Ascending aorta (tissue), 2 donors: ENCODE measurements at places on chromosomes 16 and 17.

DNA sequence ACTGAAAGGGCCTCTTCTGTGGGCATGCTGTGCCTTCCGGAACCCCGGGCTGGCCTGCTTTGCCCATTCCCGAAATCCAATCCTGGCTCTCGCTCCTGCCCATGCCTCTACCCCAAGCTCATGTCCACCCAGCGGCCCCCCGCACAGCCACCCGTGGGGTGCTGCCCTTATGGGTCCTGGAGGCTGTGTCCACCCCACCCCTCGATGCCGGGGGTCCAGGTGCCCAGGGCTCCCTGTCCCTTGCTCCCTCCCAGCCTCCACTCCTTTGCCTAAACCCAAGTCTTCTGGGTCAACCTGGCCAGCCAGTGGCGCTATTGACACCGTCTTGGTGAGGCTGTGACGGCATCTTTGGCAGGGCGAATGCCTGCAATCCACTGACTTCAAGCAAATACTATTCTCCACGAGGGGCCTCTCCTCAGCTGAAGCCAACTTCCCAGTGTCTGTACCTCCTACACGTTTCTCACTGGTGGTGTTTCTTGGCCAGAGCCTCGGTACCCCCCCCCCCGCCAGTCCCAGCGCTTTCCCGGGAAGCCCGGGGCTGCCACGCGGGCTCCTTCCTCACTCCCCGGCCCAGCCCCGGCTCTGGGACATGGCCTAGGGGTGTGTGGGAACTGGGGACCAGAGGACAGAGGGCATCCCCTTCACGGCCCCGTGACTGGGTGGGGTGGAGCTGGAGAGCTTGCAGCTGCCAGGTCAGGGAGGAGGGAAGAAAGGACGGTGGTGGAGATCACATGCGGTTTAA lies 12.2 kb upstream of the DUS1L start:
- no peak for DNase-seq

DNA sequence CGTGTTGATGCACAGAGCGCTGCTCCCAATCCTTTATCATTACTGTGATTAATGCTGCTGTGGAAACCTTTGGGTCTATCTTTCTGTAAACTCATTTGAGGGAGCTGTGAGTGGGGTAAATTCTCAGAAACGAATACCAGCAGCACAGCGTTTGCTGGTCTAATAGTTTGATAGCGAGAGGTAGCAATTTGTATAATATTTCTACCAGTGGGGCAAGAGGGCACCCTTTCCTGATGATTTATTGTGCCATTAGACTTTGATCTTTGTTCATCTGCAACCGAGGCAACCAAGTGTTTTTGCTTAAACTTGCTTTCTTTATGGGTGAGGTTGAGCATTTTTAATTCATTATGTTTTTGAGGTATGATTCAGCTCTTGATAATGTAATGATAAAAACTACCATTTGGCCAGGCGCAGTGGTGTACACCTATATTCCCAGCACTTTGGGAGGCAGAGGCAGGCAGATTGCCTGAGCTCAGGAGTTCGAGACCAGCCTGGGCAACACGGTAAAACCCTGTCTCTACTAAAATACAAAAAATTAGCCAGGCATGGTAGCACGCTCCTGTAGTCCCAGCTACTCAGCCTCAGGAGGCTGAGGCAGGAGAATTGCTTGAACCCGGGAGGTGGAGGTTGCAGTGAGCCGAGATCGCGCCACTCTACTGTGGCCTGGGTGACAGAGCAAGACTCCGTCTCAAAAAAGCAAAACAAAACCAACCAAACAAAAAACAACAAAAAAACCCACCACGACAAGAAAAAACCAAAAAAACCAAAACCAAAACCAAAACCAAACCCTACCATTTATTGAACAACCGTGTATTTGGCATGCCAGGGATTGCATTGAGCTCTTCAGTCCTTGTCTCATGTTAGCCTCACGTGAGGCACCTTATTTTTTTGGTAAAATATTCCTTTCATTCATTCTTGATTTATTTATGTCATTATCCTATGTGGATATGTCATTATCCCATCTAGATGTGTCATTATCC lies 81.5 kb downstream of the PLCG2 start:
- no peak for DNase-seq

DNA sequence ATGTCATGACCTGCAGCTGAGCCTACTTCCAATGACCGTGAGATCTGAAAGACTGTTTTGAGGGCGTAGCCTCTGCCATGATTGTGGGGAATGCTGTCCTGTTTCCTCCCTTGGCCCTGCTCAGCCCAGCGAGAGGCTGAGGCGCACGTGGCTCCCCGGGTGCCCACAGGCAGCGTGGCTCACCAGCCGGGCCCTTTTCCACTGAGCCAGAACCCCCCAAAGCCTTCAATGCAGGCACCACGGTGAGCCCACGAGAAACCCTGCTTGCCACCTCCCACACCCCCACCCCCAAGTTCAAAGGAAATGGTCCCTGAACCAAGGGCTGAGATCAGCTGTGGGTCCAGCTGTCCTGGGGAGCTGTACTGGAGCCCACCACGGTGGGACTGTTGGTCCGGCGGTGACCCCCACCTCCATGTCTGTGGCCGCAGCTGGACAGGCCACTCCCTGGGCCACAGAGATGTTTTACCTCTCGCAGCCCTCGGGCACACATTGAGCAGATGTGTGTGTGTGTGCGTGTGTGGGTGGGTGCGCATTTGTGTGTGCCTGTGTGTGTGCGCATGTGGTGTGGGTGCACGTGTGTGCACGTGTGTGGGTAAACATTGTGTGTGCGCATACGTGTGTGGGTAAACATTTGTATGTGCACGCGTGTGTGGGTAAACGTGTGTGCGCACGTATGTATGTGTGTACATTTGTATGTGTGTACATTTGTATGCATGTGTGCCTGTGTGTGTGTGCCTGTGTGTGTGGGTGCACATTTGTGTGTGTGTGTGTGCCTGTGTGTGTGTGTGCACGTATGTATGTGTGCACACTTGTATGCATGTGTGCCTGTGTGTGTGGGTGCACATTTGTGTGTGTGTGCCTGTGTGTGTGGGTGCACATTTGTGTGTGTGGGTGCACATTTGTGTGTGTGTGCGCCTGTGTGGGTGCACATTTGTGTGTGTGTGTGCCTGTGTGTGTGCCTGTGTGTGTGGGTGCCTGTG lies 5.0 kb upstream of the MC1R start:
- no peak for DNase-seq

DNA sequence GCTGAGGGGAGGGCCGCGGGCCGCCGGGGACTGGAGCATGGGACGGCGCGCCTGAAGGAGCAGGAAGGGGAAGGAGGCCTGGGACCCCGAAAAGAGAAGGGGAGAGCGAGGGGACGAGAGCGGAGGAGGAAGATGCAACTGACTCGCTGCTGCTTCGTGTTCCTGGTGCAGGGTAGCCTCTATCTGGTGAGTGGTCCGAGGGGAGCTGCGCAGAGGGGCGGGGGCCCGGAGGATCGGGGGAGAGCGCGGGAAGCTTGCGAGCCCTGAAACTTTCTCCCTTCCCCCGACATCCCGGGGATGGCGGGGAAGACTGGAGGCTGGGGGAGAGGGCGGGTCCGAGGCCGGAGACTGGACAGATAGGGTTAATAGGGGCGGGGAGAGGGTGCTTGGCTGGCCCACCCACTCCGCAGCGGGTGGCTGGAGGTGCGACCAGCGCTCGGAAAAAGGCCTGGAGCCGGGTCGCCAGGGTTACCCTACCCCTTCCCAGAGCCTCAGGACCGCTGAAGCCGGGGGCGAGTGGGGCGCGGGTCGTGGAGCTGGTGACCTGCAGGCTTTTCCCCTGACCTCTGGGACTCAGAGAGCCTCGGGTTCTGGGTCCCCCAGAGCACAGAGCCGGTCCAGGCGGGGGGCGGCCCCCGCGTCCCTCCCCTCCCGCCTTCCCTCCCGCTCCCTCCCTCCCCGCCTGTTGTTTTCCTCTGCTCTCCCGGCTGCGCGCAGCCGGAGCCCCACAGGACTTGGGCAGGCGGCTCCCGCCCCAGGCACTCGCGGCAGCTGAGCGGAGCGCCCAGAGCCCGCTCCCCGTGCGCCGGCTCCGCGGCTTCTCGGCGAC lies 631 bp downstream of the NXPH3 start:
- no peak for DNase-seq

- DNase-seq = peak; percentile 60
Measured at GRCh38 chr17:79029327-79030009, 5.5 kb downstream of the C1QTNF1 start.

DNA sequence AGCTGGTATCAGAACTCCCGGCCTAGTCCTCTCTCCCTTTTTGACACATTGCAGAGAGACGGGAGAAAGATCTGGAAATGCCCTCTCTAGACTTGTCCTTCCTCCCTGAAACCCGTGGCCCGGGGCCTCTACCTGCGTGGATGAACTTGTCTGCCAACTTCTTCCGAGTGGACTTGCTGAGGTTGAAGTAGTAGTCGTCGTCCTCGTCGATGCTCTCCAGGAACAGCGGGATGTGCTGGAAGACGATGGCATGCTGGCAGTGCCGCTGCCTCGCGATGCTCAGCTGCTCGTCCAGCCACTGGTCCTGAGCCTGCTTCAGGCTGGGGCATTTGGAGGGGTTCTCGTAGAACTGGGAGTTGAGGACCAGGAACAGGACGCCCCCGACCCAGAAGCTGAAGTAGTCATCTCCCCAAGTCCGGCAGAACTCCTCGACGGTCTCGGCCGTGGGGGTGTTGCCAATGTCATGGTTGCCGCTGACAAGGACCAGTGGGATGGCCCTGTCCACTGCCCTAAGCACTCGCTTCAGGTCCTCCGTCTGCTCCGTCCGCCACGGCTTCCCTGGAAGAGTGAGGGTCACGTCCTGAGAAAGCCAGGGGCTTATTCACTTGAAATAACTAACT lies 99.1 kb downstream of the CPPED1 start:
- no peak for DNase-seq

GRCh38 chr17:78532922-78533640 lies 44.1 kb downstream of the DNAH17 start:
- no peak for DNase-seq

- no peak for DNase-seq
Measured at GRCh38 chr16:55912022-55912421, 36.8 kb upstream of the CES5A start.

DNA sequence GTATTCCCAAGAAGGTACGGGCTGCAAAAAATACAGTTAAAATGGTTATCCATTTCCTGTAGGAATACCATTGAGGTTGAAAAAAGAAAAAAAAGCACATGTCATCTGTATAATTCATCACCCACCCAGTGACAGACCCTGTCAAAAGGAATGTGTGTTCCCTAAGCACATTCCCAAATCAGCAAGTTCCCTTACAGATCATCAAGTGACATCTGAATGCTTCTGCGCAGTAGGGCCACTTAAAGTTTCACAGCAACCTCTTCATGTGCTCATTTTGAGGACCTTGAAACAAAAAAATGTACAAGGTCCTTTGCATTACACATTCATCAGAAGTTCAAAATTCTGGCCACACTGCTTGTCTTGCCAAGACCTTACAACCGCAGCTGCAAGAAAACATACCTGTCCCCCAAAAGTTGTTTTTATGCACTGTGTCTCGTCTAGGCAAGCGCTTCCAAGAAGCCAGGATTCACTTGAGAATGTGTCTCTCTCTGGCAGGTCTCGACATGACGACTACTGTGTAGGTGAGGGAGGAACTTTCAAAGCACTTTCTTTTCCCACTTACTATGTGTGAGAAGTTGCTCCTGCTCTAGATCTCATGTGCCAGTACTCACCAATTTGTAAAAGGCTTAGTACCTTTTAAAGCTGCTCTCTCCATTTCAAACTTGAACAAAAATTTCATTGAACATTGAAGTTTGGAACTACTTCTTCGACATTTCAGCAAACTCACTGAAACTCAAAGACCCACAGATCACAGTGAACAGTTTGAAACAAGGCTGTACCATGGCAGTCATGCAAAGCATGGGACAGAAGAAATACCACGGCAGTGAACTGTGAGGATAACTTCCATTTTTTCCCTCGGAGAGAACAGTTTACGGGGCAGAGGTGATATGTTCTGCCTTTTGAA lies 4.3 kb upstream of the POLG2 start:
- no peak for DNase-seq

DNA sequence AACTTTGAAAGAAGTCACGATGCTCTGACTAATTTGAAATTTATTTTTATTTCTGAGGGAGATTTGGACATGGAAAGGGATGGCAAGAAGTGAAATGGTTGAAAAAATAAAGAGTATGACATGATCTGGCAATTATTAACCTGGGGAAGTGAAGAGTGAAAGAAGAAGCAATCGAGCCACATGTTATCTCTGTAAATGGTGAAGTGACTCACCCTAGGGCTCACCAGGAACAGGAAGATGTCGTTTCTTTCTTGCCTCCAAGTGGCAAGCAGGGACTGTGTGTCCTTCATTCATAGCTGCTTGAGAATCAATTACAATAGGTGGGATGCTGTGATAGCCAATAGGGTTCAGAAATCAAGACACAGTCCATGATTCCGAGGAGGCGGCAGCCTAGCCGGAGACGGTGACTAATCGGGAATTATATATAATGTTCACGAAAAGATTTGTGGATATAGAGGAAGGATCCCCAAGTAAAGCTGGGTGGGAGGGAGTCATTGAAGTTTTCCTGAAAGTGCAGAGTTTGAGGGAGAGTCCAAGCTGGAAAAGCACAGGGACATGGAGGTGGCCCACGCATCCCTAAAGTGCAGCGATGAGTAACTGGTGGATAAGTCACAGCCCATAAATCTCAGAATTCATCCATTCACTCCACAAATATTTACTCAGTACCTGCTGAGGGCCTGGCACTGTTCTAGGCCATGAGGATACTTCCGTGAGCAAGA lies 18.2 kb upstream of the KRT20 start:
- no peak for DNase-seq

GRCh38 chr16:57801098-57801808 lies 1.0 kb downstream of the KIFC3 start:
- DNase-seq = no peak

GRCh38 chr16:8943966-8944759 lies 19.5 kb downstream of the USP7 start:
- DNase-seq = no peak

DNA sequence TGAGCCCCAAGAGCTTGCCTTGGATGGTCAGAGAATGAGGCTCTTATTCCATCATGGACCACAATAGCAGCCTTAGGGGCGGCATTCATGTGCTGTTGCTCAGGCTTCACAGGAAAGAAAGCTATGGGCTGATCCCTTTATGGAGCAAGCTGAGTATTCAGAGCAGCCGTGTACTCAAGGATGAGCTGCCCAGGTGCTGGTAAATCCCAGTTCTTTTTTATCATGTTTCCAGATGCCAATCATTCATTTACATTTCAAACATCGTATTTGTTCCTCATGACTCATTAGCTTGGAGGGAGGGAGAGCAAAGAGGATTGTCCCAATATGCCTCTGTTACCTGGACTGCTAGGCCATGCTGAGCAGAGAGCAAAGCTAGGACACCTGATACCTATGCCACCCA lies 475.7 kb downstream of the SHISA9 start:
- no peak for DNase-seq

- DNase-seq = peak; percentile 80
Measured at GRCh38 chr17:78879635-78880186, 23.3 kb downstream of the CEP295NL start.

- no peak for DNase-seq
Measured at GRCh38 chr17:17866897-17867296, 30.1 kb upstream of the SREBF1 start.
